ENCODE measurements at places on chromosomes 3 and 15.
A peak's percentile ranks its signal among the peaks of the same experiment; 100 is the strongest.

GRCh38 chr15:92118162-92118935, 264.8 kb downstream of the SLCO3A1 start:
- peak; percentile 24 for DNase-seq

- DNase-seq = no peak
Observed at GRCh38 chr3:134885877-134886621, 91.0 kb downstream of the EPHB1 start.

DNA sequence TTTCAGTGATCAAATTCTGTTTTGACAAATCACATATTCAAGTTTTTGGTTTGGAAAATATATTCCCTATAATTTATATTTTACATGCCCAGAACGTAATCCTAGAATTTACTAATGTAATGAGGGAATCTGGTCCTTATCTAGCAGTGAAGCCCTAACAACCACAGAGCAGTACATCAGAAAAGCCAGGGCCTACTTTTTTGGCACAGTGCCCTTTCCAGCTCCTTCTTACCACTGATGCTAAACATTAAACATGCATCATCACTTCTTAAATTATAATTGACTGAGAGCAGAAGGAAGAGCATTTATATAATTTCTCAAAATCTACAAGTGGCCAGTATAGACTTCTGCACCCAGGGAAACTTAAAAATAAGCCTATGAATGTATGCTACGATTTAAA, 66.7 kb downstream of the FBXL22 start:
- DNase-seq = no peak

GRCh38 chr3:66098436-66098835, 59.7 kb upstream of the MAGI1 start:
- DNase-seq = no peak

DNA sequence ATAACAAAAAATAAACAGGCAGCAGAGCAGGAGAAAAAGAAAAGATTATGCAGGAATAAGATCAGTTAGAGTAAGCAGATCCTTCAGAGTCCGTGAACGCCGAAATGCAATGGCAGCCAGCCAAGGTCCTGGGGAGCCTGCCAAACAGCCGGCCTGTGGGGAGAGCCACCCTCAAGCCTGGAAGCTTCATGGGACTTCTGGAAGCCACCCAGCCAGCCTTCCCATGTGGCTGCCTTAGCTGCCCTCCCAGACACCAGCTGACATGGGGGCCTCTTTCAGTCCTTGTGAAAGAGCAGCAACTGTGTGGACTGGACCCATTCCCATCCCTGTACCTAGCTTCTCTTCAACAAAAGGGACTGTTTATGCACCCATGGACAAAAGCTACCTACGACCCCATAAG, 64.9 kb upstream of the RAD18 start:
- no peak for DNase-seq

DNA sequence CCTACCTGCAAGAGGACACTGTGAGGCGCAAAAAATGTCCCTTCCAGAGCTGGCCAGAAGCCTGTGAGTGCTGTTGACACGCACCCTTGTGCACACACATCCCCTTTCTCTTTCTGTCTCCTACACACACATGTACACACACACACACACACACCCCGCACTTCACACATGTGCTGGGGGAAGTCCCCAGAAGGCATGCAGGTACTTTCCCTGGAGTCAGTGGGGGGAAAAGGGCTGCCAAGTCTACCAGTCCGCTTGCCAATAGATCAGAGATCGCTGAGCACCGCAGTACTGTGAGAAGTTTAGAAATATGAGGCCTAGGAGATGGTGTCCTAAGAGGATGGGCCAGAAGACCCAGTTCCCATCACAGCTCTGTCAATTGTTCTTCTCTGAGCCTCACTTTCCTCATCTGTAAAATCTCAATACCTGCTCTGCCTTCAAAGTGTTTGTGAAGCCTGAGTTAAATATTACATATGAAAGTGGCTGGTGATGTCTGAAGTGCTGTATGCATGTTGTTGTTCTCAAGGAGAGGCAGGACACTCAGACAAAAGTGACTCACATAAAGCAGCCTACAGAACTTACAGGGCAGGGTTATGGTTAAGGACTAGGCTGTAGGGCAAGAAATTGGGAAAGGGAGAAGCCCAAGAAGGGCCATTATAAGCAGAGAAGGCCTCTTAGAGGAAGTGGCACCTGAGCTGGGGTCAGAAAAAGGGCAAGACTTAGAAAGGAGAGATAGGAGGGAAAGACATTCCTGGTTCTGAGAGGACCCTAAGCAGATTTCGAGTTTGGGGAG, 6.8 kb downstream of the IL17RE start:
- DNase-seq = no peak

DNA sequence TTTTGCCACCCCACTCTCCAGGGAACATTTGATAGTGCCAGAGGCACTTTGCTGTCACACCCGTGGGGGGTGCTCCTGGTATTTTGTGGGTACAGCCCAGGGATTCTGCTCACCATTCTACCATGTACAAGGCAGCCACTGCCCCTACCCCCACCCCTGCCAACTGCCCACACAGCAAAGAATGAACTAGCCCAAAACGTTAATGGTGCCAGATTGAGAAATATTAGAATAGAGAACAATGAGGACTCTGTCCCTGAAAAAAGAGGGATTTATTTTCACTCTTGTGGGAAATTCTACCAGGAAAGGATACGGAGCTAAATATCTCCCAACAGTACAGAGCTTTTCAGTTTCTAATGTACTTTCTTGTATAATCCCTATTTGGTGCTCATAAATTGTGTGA, 154.5 kb upstream of the SUCLG2 start:
- DNase-seq = no peak

DNA sequence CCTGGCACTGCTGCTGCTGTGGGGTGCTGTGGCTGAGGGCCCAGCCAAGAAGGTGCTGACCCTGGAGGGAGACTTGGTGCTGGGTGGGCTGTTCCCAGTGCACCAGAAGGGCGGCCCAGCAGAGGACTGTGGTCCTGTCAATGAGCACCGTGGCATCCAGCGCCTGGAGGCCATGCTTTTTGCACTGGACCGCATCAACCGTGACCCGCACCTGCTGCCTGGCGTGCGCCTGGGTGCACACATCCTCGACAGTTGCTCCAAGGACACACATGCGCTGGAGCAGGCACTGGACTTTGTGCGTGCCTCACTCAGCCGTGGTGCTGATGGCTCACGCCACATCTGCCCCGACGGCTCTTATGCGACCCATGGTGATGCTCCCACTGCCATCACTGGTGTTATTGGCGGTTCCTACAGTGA, 2.1 kb downstream of the GRM2 start:
- peak; percentile 56 for DNase-seq

DNA sequence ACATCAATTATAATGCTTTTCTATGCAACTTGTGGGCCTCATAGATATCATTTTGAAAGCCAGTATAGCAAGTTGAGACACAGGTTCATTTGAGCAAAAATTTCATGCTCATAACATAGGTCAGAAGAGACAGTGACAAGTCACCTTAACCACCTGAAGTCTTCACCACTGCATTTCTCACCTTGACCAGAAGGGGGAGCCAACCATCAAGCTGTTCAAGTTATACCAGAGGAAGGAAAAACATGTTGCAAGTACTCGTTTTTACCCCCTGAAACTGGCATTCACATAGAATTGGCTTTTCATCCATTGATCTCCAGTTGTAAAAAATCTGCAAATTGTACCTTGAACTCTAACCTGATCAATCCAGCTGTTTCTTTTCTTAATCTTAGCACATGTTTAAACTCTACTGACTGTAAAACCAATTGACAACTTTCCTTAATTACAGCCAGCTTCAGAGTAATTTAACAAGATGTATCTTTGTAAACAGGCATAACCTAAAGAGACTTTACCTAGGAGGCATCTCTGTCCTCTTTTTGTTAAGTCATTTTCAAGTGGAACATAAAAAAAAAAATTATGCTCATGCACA, 1.4 kb downstream of the LMOD3 start:
- peak; percentile 47 for DNase-seq

DNA sequence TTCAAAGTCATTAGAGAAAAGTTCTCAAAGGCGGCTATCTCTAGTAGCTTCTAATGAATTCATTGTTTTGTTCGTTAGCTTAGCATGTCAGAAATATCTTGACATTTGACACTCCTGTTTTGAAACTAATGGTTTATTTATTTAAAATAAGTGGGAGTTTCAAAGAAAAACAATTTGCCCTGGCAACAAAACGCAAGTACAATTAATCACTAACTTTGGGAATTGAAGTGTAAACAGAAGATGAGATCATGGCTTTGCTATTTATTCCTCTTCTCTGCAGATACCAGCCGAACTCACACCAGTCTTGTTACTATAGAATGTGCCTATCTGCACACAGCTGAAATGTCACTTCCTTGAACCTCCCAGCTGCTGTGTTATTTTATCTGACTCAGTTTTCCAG, 27.5 kb downstream of the MASP1 start:
- DNase-seq = peak; percentile 11

DNA sequence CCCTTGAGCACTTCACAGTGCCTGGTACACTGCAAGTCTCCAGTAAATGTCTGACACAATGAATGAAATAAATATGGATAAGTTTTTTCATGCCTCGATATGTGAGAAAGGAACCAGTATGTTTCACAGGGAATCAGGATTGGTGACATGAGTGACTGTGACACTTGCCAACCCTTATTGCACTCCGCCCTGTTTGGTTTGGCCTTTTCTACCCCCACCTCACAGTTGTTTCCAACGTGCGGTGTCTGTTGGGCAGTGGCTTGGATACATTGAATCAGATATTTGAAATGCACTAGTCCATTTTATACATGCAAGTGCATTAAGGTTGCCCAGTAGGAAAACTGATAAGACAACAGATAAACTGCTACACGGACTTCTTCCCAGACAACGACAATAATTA, 2.0 kb downstream of the NPHP3 start:
- DNase-seq = no peak

GRCh38 chr3:36893137-36893557, 51.7 kb downstream of the TRANK1 start:
- no peak for DNase-seq

GRCh38 chr15:99911816-99912215, 178.6 kb upstream of the LYSMD4 start:
- no peak for DNase-seq

DNA sequence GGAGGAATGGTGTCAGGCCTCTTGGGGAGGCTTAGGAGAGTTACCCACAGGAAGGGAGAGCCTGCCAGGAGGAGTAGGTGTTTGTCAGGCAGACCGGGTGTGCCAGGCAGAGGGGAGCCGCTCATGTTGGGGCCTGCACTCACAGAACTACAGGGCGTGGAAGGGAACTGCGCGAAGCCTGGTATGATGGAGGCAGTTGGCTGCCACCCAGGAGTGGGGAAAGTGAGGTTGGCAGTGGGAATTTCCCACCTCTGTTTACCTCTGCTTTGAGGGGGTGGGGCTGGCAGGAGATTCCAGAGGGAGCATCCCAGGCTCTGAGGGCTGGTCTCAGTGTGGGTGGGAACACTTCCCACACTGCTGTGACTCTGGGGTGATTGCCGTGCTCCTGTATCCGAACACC, 99.9 kb downstream of the SLCO3A1 start:
- DNase-seq = no peak

DNA sequence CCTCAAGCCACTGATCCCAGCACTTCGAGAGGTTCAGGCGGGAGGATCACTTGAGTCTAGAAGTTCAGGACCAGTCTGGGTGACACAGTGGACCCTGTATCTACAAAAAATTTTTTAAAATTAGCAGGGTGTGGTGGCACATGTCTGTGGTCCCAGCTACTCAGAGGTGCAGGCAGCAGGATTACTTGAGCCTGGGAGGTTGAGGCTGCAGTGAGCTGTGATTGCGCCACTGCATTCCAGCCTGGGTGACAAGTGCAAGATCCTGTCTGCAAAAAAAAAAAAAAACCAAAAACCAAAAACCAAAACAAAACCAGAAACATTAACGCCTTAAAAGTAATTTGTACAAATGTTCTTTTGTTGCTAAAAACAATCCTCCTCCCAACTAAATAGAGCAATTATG, 27.9 kb upstream of the SLC12A8 start:
- no peak for DNase-seq

- no peak for DNase-seq
Observed at GRCh38 chr3:31713816-31714215, 181.1 kb downstream of the STT3B start.

DNA sequence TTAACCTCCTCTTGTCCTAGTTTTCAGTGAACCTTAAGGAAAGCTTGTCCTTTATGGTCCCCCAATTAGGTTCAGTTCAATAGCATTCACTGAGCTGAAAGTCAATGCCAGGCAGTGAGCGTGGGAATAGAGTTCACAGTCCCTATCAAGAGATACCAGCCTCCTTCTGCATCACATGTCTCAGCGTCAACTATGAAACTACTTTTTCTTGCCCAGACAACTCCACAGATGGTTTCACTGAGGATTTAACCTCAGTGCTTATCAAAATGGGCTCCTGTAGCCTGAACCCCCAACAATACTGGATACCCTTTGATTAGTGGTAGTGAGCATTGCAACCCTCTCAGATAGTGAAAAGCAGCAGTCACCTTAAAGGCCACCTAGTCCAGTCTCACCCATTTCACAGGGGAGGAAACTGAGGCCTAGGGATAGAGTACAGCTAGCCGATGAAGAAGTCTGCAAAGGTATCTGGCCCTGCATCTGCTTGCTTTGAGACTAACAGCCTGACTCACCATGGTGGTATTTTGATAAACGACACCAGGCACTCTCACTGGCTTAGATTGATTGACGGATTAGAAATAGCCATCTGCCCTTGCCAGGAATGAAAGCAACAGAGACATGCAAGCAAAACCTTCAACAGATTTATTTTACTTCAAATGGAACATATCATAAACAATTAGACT, 1.6 kb upstream of the UBA3 start:
- no peak for DNase-seq
